ENCODE measurements at places on chromosomes 16 and 17.

GRCh38 chr17:45953561-45953960 is 45.5 kb upstream of the STH start:
- no peak for DNase-seq

DNA sequence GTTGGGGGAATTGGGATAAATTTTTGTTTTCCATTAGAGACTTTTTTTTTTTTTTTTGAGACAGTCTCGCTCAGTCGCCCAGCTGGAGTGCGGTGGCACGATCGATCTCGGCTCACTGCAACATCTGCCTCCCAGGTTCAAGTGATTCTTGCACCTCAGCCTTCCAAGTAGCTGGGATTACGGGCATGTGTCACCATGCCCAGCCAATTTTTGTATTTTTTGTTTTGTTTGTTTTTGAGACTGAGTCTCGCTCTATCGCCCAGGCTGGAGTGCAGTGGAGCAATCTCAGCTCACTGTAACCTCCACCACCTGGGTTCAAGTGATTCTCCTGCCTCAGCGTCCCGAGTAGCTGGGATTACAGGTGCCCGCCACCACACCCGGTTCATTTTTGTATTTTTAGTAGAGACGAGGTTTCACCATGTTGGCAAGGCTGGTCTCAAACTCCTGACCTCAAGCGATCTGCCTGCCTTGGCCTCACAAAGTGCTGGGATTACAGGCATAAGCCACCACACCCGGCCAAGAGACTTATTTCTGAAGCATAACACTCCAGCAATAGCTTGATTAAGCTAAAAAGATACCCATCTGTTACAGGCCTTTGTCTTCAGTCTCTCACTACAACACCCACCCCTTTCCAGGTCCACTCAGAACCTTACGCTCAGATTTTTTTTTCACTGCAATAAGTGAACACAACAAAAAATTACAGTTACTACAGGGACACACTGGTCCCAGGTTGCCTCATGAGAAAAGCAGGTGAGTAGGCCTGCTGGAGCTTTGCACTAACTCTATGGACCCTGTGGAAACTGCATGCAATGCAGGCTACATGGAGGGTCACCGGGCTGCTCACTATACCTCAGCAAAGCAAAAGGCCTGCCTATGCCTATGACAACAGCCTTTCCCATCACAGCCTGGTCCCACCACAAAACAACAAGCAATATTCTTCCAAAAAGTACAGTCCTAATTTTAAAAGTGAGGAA is 34.6 kb downstream of the KANSL1 start:
- no peak for DNase-seq

GRCh38 chr17:67178555-67178954 is 66.4 kb downstream of the HELZ start:
- no peak for DNase-seq

- peak; percentile 13 for DNase-seq
Measured at GRCh38 chr17:79019632-79020584, 4.1 kb upstream of the C1QTNF1 start.

DNA sequence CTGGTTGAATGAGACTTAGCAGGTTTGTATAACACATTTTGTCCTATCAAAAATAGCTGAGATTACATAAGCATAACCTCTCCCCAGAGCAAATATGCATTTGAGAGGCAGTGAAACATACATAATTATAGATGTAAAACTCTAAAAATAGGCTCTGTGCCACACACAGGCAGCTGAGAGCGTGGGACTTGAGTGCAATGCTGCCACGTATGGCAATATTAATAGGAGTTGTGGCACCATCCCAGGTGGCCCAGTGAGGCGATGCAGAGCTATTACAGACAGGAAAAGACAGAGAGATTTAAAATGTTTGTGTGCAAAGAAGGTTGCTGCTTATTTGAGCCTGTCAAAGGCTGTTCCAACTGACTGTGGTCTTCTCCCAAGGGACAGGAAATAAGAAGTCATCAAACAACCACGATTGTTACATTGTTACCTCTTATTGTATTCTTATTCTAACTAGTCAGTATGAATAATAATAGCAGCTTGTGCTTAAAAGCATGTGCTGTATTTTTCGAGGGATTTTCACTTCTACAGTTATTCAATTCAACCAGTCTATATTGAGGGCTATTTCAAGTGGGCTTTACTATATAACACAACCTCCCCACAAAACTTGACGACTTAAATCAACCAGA is 116.5 kb downstream of the SALL1 start:
- no peak for DNase-seq

DNA sequence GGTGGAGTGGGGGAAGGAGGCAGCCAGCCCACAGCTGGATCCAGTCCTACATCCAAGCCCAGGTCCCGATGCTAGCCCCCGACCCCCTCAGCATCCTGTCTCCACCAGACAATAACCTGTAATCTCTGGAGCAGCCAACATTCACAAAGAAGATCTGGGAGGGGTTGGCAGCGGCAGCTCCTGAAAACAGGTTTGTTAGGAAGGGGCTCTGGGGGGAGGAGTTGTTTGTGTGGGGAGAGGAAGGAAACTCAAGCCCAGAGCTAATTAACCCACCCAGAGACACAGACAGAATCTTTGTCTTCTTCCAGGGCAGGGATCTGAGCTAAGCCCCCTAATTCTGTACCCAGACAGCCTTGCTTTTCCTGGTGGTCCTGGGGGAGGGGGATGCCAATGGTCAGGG is 4.6 kb upstream of the C17orf113 start:
- no peak for DNase-seq

- DNase-seq: no peak
Measured at GRCh38 chr17:38970128-38970527, 2.9 kb upstream of the FBXO47 start.

DNA sequence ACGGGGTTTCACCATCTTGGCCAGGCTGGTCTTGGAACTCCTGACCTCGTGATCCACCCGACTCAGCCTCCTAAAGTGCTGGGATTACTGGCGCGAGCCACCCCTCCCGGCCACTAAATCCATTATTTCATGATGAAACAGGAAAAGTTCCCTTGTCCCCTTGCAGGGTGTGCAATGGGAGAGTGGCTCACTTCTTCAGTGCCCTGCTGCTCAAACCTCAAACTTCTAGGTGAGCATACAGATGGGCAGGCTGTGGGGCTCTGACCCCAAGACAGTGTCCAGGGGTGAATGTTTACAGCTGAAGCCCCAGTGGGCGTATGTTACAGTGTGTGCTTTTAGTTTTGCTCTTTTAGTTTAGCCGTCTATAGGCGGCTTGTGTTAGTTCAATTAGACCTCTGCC is 34.7 kb downstream of the GJC1 start:
- no peak for DNase-seq

DNA sequence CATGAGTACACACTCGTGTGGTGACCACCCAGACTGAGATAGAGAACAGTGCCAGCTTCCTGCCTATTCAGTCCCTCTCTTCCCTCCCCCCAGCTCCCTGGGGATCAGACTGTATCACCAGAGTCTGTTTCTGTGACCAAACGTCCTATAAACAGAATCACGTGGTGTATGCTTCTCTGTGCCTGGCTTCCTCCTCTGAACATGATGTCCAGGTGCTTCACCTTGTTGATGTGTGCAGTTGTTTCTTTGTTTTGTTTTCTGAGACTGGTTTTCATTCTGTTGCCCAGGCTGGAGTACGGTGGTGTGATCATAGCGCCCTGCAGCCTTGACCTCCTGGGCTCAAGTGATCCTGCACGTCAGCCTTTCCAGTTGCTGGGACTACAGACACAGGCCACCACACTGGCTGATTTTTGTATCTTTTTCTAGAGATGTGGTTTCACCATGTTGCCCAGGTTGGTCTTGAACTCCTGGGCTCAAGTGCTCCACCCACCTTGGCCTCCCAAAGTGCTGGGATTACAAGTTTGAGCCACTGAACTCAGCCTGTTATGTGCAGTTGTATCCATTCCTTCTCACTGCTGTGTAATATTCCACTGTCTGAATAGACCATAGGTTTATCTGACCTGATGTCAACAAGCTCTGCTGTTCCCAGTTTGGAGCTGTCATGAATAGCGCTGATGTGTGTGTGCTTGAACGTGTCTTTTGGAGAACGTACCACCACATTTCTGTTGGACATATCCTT is 28.9 kb upstream of the PRM1 start:
- DNase-seq: no peak

GRCh38 chr17:8674344-8675305 is 44.1 kb upstream of the MYH10 start:
- no peak for DNase-seq

DNA sequence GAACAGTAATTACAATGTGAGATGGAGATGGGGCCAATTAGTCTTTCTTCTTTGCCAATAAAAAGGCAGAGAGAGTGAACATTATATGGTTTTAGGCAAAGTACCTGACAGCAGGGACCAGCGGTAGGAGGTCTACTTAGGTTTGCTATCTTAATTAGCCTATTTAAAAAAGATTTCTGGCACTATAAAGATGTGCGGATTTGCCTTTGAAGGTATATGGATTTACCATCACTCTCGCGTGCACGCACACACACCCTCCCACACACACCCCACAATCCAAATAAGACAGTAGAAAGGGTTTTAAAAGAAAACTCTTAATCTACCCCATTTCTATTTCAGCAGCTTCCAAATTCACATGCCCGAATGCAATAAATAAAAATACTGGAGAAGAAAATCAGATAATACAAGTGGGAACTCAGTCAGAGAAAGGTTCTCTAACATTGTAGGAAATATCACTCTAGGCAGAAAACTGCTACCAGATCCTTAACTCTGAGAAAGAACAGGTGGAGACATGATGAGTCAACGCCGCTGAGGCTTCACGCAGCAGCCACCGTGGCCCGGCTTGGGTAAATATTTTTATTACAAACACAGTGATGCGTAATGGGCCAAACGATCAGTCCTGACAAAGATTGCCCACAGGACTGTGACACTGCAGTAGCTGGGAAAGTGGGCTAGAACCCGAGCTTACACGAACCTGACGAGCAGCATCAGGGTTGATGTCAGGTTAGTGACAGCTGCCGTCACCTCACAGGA is 66.6 kb upstream of the AXIN2 start:
- DNase-seq: no peak

- no peak for DNase-seq
Measured at GRCh38 chr17:77372444-77373298, 231.9 kb downstream of the SEC14L1 start.

DNA sequence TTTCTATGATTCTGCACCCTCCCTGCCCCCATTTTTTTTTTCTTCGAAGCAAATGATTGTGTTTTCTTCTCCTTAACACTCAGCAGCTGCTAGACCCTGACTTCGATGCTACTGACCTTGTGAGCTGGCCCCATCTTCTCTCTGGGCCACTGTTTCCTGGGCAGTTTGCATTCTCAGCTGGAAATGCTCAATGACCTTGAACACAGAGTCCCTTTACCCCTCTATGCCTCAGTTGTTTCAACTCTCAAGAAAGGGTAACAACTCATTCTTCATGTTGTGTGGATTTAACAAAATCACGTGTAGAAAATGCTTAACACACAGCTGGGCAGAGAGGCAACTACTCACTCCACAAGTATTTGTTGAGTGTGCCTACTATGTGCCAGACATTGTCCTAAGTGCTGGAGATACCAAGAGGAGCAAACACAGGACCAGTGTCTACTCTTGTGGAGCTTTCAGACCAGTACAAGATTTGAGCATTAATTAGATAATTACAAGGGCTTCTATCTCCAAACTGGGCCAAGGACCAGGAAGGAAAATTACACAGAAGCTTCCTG is 66.2 kb downstream of the IQCK start:
- no peak for DNase-seq

- DNase-seq: no peak
Measured at GRCh38 chr16:57689762-57690558, 4.6 kb upstream of the DRC7 start.

DNA sequence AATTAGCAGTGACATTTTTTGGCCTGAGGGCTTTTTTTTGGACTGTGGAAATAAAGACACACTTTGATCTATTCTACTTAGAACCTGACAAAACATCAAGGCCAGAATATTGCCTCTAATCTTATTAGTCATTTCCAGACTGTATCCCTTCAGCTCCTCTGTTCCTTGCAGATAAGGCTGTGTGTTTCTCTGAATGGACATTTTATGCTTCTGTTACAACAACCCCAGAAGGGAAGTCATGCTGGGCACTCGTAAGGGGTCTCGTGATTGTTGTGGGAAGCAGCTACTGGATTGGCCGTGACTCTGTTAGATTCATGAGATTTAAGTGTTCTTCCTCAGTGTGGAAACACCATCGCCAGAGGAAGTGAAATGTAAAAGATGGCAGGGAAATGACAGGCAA is 31.6 kb upstream of the HS3ST2 start:
- DNase-seq: no peak

DNA sequence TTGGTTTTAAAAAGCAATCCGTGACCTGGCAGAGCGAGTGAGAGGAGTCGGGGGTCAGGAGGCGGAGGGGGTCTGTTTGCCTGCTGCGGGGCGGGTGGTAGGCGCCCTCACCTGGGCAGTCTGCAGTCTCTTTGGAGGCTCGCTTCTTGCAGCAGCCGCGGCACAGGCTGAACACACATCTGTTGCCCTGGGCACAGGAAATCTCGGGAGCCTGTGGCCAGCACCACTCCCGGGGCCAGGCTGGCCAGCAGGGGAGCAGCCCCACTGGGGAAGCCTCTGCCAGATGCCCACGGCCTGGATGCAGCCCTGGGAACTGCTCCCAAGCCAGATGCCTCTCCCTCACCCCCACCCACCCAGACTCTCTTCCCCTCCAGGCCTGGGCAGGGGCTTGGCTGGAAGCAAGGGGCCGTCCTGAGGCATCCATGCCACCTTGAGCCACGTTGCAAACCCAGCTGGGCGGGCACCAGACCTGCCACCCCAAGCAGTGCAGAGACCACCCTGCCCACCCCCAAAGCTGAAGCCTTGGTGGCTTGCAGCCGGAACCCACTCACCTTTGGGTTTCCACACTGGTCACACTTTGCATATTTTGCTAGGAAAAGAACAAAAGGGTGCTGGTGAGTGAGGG is 6.6 kb downstream of the GPS1 start:
- no peak for DNase-seq

- no peak for DNase-seq
Measured at GRCh38 chr17:64448665-64449512, at the start of gene MILR1. Gene MILR1, plus strand, starts transcription at chr17:64449115. Its CDS starts 54 bp downstream, at chr17:64449169.

GRCh38 chr17:1995321-1995892 is 29.7 kb downstream of the RTN4RL1 start:
- DNase-seq: no peak

DNA sequence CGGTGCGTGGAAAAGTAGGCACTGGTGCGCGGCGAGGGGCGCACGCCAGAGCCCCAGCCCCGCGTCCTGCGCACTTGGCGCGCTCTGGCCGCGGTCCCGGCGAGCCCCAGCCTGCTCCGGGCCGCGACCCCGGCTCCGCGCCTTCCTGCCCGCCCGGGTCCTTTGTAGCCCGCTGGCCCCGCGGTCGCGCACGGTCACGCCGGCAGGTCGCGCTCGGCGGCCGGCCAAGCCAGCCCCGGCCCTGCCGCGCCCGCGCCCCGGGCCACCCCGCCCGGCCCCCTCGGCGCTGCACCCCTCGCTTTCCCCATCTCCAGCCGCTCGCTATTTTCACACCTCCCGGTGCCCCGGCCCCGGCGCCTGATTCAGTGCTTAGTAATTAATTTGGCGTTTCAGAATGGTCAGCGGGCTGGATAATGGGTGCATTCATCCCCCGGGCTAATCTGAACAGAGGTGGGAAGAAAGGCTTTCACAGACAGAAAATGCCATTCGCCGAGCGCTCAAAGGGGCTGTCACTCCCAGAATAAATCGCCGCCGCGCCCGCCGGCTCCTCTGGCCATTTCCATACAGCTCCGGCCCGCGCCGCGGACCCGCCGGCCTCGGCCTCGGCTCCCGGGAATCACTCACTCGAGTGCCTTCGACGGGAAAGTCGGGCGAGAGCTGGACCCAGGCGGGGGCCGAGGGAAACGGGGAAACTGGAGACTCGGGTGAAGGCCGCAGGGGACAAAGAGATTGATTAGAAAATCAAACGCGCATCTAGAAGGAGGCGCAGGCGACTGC is 17.8 kb upstream of the NTN1 start:
- no peak for DNase-seq
